ENCODE measurements at places on chromosomes 2 and 18.

- no peak for DNase-seq
These were observed 26.1 kb downstream of the PID1 start for GRCh38 chr2:229244975-229245374.

DNA sequence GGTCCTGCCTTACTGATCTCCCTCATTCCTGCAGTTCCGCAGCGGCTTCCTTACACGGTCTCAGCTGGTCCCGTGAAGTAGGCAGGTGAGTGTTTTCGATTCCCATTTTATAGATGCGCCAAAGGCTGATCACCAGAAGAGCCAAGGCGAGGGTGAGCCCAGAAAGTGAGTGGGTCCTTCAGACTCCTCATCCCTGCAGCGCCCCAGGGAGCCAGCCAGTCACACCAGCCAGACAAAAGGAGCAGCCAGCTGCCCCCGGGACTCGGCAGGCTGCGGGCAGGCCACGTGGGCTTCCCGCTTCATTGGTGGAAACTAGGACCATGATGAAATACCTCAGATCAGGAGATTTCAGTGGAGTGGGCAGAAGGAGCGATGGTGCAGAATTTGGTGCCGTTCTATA is 85.9 kb downstream of the SMAD7 start:
- no peak for DNase-seq

GRCh38 chr2:3009483-3009882 is 368.1 kb downstream of the EIPR1 start:
- no peak for DNase-seq

- no peak for DNase-seq
These were observed 678.0 kb downstream of the EPHA4 start for GRCh38 chr2:220894069-220894468.

- DNase-seq: no peak
These were observed 75.4 kb downstream of the VRK2 start for GRCh38 chr2:58122040-58122439.

DNA sequence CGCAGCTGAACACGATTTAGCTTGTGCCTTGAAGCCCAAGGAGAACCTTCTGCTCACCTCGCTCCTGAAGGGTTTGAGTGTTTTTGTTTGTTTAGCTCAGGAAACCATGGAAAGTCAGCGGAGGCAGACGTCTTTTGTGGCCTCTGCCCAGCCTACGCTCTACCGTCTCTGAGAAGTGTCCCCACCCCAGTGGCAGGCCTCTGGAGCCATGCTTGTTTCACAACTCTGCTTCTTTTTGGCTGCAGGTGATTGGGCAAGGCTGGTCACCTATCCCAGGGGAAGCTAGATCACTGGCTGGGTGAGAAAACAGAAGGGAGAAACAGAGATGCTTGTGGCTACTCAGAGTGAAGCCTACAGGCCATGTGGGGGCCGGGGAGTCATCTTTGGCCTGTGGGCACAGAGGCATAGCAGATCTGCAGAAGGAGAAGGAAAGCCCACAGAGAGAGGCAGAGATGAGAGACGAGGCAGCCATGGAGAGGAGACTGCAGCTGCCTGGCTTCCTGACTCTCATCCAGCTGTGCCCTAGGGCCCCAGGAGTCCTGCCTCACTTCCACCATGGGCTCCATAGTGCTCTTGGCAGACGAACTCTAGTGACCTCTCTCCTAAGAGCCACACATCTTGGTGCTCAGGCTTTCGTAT is 50.1 kb downstream of the CIB4 start:
- DNase-seq: no peak

DNA sequence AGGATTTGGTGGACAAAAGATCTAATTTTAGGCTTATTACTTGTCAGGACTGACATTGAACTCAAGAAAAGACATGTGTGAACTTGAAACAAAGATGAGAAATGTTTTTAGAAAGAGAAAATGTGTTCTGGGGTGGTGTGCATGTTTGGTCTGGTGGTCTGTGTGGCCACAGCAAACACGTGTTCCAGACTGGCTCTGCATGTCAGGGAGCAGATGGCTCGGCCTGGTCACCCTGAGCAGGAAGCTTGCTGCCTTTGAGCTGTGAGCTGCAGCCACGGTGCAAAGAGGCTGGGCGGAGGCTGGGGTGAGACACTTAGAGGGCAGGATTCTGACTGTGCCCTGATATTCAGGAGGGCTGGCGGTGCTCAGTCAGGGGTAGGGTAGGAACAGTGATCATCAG is 186.1 kb downstream of the CTIF start:
- DNase-seq: no peak

DNA sequence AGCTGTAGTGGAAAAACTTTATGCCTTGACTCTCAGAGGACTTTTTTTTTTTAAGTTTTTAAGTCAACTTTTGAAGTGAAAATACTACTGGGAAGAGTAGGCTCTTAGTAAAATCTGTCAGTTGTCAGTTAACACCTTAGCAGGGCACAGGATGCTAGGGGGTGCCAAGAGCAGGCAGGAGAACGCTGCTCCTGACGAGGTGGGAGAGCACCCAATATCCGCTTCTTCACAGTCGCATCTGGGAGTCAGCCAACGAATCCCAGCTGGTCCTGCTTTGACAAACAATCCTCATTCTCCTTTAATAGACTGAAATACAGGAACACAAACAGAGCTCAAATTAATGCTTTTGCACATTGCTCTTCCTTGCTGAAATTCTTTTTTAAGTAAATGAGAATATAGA is 709.5 kb upstream of the ACVR2A start:
- no peak for DNase-seq

- DNase-seq: peak; percentile 21
These were observed 160.5 kb downstream of the XIRP2 start for GRCh38 chr2:167048829-167049228.

DNA sequence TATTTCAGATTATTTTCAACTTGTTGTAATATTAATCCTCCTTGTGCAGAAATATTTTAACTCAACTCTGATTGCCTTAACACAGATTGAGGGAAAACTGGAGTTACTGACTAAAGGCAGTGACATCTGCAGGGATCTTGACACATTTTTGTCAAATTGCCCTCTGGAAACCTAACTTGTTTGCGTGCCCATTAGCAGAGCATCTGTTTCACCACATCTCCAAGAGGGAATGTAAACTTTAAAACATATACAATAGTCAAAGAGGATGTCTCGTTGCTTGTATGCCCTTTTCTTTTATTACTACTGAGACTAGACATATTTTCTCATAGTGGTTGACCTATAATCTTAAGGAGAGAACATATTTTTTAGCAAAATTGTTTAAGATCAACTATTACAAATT is 14.2 kb downstream of the INPP1 start:
- DNase-seq: no peak

DNA sequence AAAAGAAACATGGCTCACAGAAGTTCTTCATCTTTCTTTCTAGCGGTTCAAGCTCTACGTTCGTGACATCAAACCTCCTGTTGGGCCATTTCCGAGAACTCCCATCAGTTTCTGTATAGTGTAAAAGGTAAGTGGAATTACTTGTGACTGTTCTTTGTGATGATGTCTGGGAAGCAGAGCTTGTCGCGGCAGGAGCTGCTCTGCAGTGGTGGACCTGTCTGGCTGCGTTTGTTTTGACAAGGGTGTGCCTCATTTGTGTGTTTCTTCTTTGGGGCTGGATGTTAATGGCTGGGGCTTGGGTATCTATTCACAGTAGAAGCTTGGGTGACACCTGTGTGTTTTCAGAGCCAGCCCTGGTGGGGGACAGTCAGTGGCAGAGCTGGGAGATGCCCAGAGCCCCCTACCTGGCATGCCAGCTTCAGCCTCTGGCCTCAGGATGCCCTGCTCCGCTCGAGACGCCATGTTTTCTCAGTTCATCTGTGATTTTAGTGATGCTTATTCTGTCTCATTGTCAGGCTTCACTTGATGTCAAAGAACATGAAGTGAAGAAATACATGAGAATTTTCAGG is 59.6 kb downstream of the LDLRAD4 start:
- no peak for DNase-seq

GRCh38 chr2:201466050-201466675 is 14.6 kb downstream of the STRADB start:
- DNase-seq: no peak

DNA sequence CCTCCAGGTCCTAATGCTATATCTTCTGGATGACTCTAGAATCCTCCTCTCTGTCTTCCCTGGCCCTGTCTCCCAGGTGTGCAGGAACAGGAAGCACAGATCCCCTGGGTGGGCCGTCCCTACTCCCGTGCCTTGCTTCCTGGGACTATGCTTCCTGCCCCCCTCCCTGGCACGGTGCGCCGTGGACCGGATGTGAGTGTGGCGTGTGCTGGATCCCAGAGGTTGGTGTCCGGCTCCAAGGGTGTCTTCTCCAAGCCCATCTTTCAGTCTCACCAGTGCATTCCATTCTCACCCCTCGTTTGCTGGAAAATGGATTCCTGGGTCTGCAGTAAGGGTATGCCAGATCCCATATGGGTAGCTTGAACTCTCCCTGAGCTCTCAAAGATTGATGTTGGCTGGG is 144.4 kb upstream of the TWIST2 start:
- DNase-seq: no peak

DNA sequence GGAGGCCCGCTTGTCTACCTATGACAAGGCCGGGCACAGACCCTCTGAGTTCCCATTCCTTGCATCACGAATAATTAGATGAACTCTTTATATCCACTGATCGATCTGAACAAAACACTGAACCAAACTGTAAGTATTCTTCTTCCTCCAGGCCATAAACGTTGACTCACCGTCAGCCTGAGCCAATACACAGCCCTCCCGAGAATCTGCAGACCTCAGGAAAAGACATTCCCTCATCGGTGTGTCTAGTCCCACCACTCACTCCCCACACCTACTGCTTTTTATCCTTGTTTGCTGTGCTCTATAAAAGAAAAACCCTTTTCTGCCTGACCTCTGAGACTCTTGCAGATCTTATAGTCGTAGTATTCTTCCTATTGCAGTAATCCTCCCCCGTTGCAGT is 41.0 kb downstream of the TMEM87B start:
- DNase-seq: no peak

All from OCI-M1 (cell line).